Stimulated activated CD4-positive, alpha-beta T cell treated with anti-CD3 and anti-CD28 coated beads, Interleukin-1b, Interleukin-23, amount 100 ng/mL, for 1 hour (primary cell): ENCODE measurements at places on chromosomes 12 and 14.

DNA sequence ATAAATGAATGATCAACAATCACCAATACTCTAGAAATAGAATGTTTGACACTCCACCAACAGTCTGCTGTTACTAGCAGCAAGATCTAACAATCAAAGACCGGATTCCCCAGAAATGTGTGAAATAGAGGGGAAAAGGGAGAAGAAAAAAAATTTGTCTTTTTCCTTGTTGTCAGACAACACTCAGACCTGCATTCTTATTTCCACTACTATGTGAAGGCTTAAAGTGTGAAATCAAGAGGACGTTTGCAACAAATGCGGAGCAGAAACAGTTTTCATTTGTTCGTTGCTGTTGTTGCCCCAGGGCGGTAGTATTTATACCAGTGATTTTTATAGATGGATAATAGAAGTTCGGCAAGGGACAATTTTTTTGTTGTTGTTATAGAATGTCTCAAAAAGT, 9.2 kb downstream of the NKX2-1 start:
- DNase-seq, result no peak

GRCh38 chr12:19639781-19640415, 200.6 kb downstream of the AEBP2 start:
- DNase-seq, result no peak

DNA sequence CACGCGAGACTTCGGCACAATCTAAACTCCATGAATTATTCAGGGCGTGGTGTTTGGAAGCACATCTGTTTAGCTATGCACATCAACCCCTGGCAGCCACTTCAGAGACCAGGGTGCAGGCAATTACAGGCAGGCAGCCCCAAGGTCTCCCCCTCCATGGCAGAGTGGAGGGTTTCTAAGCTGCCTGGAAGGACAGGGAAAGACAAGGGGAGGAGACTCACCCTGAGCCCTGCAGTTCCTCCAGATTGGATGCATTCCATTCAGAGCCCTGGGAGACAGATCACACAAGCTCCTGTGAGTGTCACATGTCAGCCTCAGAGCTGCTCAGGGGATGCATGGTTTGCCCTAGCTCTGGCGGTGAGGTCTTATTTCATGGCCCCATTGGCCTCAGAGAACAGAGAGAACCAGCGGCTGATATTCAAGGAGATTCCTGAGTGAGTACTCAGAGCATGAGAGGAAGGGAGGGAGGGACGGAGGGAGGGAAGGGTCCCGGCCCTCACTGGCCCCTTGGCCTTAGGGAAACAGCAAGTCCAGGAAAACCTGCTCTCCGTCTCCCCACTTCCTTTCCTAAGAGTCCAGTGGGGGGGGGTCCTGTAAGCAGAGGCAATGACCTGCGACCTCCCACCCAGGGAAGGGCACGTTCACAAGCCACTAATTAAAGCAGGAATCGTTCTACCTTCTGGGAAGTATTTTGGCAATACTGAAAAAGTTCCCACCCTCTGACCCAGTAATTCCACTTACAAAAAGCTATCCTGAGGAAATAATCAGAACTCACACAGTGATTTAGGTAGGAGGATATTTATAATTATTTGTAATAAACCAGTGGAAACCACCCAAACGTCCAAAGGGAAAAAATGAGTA, 55.1 kb downstream of the SSH1 start:
- no peak for DNase-seq

DNA sequence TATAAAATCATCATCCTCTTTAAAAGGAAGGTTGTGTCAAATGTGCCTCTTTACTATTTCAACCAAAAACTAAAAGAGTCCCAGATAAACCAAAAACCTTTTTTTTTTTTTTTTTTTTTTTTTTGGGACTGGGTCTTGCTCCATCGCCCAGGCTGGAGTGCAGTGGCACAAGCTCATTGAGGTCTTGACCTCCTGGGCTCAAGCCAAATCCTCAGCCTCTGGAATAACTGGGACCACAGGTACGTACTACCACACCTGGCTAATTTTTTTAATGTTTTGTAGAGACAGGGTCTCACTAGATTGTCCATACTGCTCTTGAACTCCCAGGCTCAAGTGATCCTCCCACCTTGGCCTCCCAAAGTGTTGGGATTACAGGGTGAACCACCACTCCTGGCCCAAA, 16.4 kb upstream of the SELPLG start:
- DNase-seq, result no peak

DNA sequence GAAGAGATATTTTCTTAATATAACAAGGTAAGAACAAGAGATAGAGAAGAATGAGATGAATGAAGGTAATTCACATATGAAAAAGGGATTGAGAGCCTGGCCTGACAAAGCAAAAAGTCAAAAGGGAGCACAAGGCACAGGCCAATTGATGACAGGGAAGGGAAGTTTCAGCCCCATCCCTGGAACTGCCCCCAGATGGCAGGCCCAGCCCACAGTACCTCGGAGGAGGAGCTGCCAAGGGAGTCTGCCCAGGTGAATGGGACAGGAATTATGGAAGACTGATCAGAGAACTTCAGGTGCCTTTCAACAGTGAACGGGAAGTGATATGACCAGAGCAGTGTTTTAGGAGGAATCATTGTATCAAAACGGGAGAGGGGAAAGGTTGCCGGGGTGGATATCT, 15.7 kb downstream of the SNRPF start:
- no peak for DNase-seq

DNA sequence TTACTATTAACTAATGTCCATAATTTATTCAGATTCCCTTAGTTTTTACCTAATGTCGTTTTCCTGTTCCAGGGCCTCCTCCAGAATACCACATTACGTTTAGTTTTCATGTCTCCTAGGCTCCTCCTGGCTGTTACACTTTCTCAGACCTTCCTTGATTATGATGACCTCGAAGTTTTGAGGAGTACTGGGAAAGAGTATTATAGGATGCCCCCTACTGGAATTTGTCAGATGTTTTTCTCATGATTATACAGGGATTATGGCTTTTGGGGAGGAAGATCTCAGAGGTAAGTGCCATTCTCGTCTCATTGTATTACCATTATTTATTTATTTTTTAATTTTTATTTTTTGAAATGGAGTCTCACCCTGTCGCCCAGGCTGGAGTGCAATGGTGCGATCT, 17.7 kb upstream of the C1S start:
- no peak for DNase-seq
